ENCODE measurements at places on chromosomes 6 and 20.

- DNase-seq: no peak
Observed at GRCh38 chr6:104182811-104183210, 676.9 kb downstream of the HACE1 start.

DNA sequence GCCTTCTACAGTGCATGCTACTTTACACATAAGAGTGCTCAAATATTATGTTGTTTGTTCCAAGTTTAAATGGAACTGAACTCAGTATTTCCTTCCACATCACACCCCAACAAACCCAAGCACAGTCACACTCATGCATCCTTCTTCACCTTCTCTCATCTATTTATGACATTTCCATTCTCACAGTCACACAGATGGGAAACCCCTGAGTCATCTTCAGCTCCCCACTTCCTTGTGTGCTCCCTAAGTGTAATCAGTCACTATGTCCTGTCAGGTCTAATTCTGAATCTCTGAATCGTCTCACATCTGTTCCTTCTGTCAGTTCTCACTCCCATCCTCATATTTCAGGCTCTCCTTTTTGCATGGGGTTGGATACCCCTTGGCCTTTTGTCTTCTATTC lies 96.0 kb downstream of the RIMS1 start:
- DNase-seq: no peak

DNA sequence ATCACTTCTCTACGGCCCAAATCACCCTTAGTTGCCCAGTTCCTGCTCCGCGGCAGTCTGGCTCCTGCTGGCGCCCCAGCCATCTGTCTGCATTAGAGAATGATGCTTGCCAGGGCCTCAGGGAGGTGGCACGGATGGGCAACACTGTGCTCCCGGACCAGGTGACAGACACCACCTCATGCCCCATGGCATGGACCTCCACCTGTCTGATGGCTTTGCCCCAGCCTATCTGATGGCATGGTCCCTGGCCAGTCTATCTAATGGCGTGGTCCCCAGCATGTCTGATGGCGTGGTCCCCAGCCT lies 18.8 kb upstream of the MRGBP start:
- DNase-seq: no peak

- DNase-seq: no peak
Observed at GRCh38 chr20:5767493-5768098, 17.4 kb downstream of the SHLD1 start.

DNA sequence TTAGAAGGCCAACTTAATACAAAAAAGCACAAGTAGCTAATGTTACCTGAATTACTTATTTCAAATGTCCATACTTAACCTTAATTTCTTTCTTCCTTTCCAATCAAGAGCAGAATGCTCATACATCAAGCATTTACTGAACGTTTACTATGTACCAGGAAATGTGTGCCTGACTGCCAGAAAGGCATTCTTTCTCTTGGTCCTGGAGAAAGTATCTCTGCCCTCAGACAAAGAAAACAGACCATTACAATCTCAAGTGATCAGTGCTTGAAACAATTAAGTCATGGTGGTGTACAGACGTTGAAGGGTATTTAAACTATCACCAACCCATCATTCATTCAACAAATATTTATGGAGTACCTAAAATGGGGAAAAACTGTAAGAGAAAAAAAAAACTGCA lies 26.4 kb downstream of the CSNK2A1 start:
- no peak for DNase-seq

DNA sequence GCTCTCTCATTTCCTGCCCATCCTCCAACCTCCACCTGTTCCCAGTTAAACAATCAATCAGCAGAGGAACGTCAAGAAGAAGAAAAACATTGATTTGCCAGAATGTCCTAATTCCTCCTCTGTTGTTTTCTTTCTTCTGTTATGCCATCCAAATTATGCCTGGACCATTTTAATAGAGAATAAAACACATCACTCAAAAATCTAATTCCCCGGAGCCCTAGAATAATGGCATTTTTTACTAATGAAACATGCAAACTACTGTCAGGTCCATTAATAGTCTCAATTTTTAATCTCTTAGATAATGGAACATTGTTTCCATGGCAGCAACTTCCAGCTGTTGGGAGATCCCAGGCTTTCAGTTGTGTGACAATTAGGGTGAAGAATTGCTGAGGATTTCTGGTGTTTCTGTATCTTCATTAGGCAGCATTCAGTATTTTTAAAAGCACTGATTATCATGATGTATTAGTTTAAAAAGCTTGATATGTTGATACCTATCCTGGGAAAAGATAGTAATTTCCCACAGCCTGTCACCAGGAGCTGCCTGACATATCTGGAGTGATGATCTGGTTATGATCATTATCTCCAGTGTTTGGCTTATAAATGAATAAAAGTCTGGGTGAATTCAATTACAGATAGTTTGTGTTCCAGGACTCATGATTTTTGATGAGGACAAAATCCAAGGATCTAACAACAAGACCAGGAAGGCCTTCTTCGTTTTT lies 209.8 kb downstream of the TPBG start:
- DNase-seq: no peak

DNA sequence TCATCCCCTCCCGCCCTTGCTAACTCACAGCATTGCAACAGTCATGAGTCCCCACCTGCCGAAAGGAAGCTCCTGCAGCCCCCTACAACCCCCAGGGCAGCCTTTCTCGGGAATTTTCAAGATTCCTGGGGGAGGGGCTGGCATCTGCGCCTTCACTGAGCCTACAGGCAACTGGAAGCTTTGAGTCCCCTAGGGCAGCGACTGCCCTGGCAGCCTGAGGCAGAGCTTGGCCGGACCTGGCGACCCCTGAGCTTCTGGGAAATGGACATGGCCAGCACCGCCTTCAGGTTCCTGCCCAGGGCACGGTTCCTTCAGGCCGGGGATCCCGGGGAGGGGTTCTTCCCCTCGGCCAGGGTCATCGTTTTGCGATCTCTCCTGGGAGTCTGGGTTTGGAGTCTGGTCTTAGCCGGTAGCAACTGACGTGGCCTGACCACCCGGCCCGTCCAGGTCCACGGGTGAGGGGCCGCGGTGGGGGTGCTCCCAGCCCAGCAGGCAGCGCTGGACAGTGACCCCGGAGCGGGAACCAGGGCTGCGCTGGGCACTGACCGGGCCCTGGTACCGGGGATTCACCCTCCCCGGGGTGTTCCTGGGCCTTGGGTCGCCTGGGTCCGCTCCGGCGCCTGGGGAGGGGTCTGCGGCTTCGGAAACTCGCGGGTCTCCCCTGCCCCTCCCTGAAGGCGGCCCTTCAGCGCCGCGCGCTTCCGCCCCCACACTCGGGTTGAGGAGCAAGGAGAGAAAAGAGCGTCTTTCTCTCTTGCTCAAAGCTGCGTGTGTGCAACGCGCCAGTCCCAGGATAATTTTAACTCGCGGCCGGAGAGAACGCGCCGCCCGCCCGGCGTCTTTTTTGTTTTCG lies 593 bp upstream of the COL9A3 start:
- DNase-seq: no peak

DNA sequence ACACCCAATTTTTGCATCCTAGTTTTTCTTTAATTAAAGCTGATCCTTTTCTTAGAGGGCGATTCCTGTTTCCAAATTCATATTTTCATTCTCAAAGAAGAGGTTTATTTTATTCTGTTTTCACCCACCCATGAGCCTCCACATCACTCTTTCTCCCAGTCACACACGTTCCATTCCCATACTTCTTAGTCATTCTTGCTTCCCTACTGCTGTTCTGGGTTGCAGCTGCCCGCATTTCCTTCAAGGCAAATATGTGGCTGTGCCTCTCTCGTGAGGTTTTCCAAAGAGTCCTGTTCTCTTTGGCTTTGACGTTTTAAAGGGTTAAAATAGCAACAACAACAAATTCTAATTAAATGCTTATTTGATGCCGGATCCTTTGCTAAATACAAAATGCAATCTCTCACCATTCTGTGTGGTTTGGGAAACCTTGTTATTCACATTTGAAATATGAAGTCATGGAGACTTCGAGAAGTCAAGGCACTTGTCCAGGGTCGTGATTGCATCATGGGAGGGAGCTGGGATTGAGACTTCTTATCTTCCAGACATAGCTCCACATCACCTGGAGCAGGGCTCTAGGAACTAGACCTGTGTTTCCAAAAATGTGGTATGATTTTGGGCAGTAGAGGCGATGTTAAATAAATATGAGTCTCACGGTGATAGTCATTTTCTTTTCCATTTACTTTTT lies 126.6 kb downstream of the DOK5 start:
- DNase-seq: no peak

DNA sequence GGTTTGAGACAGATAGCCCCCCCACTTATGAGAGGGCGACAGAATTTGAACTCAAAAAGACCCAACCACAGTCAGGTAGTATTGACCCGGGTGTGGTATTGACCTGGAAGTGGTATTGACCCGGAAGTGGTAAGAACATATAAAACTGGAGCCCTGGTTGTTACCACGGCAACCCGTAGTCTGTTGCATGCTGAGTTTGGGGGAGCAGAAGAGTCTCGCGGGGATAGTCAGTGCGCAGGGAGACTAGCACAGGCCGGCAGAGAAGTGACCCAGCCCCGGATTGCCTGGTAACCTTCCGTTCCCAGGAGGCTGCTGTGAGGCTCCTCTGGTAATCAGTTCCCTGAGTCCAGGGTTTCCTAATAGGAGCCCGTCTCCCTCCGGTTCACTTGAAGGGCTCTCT lies 96.2 kb downstream of the SNX5 start:
- DNase-seq: no peak

DNA sequence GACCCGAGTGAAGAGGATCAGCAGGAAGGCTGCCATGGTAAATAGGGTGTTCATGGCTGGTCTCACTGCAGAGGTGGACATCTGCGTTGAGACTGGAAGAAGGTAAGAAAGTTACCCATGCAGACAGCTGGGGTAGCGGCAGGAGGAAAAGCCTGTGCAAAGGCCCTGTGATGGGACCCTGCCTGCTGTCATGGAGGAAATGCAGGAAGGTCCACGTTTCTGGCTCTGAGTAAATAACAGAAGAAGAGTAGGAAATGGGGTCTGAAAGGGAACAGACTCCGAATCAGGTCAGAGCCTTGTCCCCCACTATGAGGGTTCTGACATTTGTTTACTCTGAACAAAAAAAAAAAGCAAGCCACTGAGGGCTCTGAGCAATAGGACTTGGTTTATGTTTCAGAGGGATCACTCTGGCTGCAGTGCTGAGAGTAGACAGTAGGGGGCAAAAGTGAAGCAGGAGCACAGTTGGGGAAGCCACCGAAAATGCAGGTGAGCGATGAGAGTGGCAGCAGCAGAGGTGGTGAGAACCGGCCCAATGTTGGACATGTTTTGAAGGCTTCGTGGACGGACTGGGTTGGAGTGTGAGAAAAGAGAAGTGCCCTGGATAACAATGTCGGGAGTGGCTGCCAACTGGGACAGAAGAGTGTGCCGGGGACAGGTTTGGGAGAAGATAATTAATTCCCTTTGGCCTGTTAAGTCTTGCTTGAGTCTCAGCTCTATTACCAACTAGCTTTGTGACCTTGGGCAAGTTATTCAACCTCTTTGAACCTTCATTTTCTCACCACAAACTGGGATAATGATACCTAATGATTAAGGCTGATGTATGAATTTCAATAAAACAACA lies 57.9 kb upstream of the MAP7 start:
- DNase-seq: no peak

DNA sequence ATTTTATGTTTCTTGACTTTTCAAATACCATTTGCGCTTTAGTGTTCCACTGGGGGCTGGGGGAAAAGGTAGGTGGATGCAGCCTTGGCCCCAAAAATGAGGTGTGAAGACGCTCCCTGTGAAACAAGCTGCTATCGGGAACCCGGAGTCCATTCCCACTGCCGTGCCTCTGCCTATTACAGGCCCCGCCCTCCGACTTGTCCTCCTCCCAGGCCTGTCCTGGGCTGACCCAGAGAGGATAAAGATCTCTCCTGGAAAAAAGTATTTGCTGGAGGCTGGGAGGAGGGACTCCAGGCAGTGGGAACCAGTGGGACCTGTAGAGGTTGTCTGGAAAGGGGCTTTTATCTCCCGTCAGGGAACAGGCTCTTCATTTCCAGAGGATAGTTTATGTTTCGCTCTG lies 215.0 kb downstream of the SLC24A3 start:
- DNase-seq: no peak

DNA sequence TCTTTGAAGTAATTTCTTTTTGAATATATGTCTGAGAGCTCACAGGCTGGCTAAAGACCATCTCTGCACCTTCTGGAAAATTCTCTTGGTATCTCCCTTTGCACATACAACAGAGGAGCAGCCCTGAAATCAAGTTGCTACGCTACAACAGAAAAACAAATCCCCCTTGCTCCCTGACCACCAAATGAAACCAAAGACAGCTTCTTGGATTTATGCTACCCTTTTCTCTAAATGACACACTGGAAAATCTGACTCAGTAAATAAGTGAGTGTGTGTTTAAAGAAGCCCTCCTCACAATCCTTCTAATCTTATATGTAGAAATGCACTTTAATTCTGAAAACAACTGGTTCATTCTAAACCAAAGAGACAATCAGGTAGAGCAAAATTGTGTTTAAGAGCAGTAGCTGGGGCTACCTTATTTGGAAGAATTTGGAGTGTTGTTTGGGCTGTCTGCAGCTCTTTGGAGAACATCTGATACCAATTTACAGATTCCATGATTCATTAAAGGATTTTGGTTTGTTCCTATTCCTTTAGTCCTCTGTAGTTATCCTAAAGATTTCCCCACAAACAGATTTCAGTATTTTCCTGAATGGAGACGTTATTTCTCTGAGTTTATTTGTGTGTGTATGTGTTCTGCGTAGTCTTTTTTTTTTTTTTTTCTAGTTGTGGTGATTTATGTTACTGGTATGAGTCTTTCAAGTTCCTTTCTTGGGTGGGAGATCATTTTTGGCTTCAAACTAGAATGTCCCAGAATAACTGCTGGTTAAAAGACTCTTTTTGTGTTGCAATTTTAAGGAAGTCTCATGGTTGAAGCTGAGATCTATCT lies 36.4 kb upstream of the UTRN start:
- DNase-seq: no peak

DNA sequence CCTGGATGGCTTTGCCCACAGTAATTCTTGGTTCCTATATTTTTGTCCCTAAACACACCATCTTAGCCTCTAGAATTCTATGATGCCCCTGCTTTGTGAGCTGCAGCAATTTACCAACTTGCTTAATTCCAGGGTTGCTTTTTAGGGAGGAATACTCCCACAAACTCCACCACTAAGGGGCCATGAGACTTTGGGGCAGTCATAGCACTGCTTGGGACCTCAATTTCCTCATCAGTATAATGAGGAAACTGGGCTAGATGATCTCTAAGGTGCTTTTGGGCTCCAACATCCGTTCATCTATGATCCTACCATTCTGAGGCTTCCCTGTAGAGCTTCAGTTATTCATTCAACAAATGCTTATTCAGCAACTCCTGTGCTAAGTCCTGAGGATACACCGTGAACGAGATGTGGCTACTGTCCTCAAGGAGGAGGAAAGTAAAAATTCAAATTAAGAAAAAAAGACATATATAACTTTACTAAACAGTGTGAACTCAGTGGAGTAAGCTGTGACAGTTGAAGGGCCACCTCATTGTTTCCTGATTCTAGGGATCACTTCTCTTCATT lies 75.3 kb downstream of the PRDM1 start:
- DNase-seq: no peak

- no peak for DNase-seq
Observed at GRCh38 chr6:111258615-111259088, 171.3 kb downstream of the SLC16A10 start.

GRCh38 chr6:168607272-168608112 lies 166.5 kb downstream of the SMOC2 start:
- DNase-seq: no peak

Data from cortex of kidney (tissue), 1 donor.